ENCODE measurements at places on chromosomes 5 and 9. TPM values are rescaled to one million over a fixed set of nuclear protein-coding genes. Genes with fewer than 3 reads are reported as not detected.

Gene PRDM9
- not detected for total RNA-seq

GRCh38 chr9:69339620-69340019, 14.6 kb downstream of the ENTREP1 start:
- DNase-seq: no peak

DNA sequence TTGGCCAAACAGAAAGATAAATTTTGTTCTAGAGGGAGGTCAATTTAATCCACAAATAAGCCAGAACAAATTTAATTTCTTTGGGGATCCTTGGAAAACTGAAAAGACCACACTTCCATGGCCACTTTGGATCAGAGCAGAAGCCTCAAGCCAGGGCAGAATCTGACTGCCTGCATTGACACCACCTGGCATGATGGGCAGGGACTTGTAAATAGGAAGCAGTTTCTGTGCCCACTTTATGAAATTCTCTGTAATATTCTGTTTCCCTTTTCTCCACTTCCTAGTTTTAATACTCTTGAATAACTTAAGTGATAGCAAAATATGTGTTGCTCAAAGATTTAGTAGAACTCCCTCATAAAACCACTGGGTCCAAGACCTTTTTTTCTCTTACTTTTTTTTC, 6.7 kb upstream of the TMEM252 start:
- DNase-seq: no peak

GRCh38 chr9:91025856-91026255, 224.2 kb downstream of the SYK start:
- no peak for DNase-seq

- DNase-seq: peak; percentile 58
Observed at GRCh38 chr5:173969167-173970049, 19.6 kb upstream of the C5orf47 start.

DNA sequence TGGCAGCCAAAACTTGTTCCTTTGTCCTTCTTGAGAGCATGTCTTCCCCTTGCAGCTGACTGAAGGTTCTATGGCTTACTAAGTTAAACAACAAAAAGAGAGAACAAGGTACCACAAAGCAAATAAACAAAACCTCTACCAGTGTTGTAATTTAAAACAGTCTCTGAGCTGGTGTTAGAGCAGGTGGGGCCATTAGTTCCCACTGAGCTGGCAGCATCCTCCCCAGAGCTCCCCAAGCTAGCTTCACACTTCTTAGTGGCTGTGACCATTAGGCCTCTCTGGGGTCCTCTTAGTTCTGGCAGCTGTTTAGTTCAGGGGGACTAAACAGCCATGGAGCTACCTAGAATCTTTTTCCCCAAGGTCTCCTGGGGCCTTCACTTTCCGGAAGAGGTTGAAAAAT, 128.6 kb upstream of the ELL2 start:
- no peak for DNase-seq

DNA sequence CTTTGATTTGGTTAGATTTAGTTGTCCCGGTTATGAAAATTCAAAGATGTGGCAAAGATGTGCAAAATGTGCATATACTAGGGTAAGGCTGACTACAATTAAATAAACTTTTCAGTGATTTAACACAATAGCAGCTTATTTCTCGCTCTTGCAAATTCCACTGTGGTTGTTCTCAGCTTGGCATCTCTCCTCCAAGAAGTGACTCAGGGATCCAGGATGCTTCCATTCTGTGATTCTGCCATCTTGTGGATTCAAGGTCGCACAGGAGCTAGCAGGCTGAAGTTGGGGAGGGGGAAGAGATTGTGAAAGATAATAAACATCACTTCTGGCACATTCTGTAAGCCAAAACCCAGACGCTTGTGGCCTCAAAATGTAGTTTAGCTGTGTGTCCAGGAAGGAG, 60.1 kb upstream of the TGFBR1 start:
- peak; percentile 50 for DNase-seq

GRCh38 chr5:124981901-124982300, 235.5 kb upstream of the ZNF608 start:
- DNase-seq: no peak

- peak; percentile 32 for DNase-seq
Observed at GRCh38 chr5:55820488-55820887, 30.7 kb upstream of the IL31RA start.
